Osteoblast (primary cell): ENCODE measurements at places on chromosomes 2 and 18.
A peak's percentile ranks its signal among the peaks of the same experiment; 100 is the strongest.

GRCh38 chr2:111121828-111122630 lies 1.3 kb downstream of the BCL2L11 start:
- peak; percentile 100 for DNase-seq

DNA sequence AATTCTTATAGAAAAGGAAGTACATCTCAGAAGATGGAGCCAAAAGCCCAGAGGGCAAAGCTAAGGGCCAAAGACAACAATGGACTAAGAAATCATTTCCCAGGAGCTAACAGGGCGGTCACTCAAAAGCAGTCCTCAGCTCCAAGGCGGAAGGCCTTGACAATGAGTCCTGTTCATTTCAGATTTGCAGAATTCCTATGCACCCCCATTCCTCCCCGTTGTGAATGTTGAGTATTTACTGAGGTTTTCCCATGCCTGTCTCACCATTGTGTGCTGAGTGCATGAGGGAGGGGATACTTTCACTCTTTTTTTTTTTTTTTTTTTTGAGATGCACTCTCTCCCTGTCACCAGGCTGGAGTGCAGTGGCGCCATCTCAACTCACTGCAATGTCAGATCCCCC lies 18.8 kb upstream of the DTNB start:
- DNase-seq, result peak; percentile 76

GRCh38 chr2:229033816-229034215 lies 237.3 kb downstream of the PID1 start:
- no peak for DNase-seq

GRCh38 chr2:63055226-63056106 lies 4.8 kb downstream of the OTX1 start:
- DNase-seq, result peak; percentile 86

DNA sequence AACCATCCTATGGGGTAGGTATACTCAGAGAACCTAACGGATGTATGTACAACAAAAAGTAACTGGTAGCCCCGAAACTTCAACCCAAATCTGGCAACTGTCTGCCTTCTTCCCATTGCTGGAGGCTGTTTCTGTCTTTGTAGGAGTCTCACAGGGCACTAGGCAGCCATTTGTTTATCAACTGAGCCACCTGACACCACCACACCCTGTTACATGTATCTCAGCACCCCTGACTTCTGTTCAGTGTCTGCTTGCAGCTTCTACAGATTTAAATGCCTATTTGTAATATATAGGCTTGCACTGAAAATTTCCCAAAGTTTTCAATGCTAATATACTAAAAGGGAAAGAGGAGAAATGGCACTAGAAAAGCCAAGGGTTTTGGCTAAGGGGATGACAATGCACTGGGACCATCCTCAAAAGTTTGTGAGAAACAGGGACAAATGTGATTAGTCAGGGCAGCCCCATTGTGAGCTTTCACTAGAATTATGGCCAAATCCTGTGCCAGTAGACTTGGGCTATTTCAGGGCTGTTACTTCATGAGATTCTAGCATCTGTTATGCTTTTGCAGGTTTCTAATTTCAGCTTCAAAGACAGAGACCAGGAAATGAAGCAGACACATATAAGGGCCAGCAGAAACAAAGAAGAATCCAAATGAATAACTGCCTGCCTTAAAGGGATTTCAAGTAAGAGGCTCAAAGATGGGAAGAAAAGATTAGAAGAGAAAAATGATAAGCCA lies 103.3 kb downstream of the MYO5B start:
- no peak for DNase-seq

DNA sequence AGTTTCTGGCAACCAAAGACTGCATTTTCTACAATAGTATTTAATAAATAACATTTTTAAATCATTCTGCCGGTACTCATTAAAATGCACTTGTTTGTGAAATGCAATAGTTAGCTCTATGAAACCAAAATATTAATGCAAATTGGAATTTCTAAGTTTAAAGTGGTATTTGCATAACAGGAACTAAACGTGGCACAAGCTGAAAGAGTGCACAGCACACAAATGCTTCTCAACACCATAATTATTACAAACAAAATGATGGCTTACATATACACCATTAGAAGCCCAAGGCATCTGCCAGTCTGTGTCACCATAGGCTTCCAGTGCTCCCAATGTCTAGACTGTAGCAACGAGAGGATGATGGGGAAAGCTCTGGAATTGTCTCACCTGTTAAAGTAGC lies 280.5 kb downstream of the TCF4 start:
- no peak for DNase-seq

GRCh38 chr18:45666520-45666919 lies 51.2 kb downstream of the SLC14A2 start:
- DNase-seq, result no peak

GRCh38 chr2:46025081-46025480 lies 272.1 kb upstream of the EPAS1 start:
- no peak for DNase-seq

- no peak for DNase-seq
These were observed 976.1 kb upstream of the GYPC start for GRCh38 chr2:125679903-125680302.

- no peak for DNase-seq
These were observed 472.1 kb downstream of the ERBB4 start for GRCh38 chr2:212066546-212066945.

DNA sequence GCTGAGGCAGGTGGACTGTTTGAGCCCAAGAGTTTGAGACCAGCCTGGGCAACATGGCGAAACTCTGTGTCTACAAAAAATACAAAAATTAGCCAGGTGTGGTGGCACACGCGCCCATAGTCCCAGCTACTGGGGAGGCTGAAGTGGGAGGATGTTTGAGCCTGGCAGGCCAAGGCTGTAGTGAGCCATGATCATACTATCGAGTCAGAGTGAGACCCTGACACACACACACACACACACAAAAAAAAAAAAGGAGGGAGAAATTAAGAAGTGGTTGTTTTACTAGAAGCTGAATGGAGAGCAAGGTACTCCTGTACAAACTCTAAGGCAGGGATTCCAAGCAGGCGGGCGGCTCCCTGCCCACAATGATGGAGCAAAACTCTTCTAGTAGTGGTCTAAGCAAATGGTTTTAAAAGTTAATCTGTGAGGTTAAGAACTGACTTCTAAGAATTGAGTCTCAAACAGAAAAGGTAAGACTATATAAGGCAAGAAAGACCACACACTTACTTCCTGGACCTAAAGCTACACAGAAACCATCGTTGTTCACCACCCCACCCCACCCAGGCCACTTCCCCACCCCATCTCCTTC lies 2.6 kb downstream of the ANKRD44 start:
- no peak for DNase-seq
